ENCODE measurements at places on chromosomes 3 and 15.

DNA sequence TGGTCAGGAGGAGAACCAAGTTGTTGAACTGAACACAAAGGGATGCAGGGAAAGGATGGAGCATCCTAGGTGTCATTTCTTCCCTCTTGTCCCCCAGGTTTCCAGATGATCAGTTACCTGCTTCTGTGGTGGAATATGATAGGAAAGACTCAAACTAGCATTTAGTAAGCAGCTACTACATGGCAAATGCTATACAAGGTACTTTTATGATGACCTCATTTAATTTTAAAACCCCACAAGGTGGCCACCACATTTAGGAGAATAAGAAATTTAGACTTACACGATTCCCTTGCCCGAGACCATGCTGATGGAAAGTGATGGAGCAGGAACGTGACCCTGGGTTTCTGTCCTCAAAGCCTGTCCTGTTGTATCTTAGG lies 40.9 kb downstream of the CCR4 start:
- no peak for DNase-seq

DNA sequence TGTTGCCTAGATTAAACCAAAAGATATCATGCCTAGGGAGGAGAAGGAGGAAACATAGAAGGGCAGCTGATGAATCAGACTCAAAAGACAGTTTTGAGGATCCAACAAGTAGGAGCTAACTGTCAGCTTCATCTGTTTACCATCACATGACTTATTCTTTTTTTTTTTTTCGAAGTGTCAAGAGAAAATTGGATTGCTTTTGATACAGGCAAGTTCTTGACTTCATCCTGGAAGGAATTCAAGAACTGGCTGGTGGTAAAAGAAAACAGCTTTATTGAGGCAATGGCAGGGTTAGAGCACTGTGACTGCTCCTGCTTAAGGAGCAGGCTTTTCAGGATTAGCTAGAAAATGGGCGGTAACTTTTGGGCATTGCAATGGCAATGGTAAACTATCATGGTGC lies 227.5 kb upstream of the KCNMB2 start:
- no peak for DNase-seq

- DNase-seq = no peak
Measured at GRCh38 chr15:71821547-71822129, 11.3 kb downstream of the NR2E3 start.

GRCh38 chr3:59884409-59884808 lies 834.6 kb upstream of the CFAP20DC start:
- DNase-seq = peak; percentile 93

- DNase-seq = no peak
Measured at GRCh38 chr3:1908651-1909445, 189.8 kb upstream of the CNTN4 start.

DNA sequence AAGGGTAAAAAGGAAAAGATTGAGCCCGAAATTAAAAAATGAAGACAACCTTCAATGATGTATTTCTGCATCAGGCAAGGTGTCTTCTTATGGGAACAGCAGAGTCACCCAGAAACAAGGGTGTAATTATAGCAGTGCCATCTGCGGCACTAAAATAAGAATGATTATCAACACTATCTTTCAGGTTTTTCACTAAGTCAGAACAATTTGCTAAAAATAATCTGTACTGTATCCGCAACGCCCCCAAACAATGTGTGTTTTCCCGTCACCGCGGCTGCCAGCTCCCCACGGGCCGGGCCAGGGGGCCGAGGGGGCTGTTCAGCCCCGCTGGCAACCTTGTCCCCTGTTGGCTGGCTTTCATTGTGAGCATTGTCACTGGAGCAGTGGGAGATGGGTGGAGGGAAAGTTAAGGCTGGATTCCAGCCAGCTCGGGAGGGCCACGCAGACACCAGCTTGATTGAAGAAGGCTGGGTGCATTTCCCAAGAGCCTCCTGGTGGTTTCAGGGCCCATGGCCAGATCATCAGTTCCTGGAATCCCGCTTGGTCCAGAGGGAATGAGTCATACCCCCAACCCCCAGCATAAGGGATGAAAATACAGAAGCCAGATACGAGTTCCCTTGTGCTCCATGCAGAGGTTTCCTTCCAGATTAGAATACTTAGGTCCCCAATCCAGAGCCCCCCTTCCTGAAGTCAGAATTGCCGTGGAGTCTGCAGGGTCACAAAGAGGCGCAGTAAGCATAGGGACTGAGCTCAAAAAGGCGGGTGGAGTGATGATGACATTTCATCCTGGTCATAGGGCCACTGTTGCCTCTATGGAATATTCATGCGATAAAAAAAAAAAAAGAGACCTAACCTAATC lies 90.2 kb upstream of the KLF13 start:
- peak; percentile 84 for DNase-seq

DNA sequence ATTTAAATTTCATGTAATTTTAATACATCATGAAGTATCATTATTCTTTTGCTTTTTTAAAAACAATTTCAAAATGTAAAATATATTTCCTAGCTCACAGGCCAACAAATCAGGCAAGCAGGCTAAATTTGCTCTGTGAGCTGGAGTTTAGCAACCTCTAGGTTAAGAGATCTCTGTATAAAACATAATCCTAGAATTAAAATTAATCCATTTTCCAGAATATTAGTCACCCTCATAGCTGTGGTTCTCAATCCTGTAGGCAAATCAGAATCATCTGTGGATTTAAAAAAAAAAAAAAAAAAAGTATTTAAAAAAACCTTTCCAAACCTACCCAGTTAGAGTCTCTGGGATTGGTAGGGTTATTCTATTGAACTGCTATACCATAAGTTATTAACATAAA lies 209.7 kb downstream of the MINAR1 start:
- DNase-seq = no peak

GRCh38 chr15:26729030-26729429 lies 43.8 kb downstream of the GABRB3 start:
- no peak for DNase-seq

- peak; percentile 30 for DNase-seq
Measured at GRCh38 chr15:40454904-40455391, 14.2 kb downstream of the BAHD1 start.

DNA sequence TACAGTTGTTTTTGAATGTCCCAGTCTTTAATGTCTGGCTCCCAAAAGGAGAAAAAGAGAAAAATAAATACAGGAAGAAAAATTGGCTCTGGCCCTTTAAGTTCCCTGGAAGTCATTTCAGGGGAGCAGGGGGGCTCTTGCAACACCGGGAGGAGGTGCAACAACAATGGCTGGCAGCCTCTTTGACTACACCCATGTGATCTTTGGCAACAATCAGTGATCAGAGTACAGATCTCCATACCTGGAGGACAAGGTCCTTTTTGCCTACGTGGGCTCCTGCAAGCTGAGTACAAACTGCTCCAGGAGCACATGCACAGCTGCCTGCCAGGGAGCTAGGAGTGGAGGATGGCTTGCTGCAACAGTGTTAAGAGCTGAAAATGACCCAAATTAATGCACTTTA lies 63.9 kb downstream of the GLCE start:
- no peak for DNase-seq

- no peak for DNase-seq
Measured at GRCh38 chr15:32730677-32731654, 13.2 kb downstream of the GREM1 start.

GRCh38 chr3:173993299-173993698 lies 595.8 kb downstream of the NLGN1 start:
- no peak for DNase-seq

DNA sequence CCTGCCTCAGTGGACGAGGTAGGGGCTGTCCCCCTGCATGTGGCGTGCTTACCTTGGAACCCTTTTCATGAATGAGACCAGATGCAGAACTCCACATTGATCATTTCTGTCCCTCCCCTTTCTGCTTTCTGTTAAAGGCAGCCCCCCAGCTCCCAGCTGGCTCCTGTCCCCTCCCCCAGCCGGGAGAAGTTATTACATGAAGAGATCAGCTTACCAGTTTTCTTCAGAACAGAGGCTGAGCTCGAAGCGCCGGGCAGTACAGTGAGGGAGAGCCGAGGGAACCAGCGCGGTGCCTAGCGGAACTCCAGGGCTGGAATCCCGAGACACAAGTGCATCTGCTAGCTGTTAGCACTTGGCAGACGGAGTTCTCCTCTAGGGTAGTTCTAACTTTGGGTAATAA lies 263.3 kb upstream of the NR2E3 start:
- DNase-seq = no peak

GRCh38 chr3:168073842-168074605 lies 21.7 kb downstream of the GOLIM4 start:
- no peak for DNase-seq

DNA sequence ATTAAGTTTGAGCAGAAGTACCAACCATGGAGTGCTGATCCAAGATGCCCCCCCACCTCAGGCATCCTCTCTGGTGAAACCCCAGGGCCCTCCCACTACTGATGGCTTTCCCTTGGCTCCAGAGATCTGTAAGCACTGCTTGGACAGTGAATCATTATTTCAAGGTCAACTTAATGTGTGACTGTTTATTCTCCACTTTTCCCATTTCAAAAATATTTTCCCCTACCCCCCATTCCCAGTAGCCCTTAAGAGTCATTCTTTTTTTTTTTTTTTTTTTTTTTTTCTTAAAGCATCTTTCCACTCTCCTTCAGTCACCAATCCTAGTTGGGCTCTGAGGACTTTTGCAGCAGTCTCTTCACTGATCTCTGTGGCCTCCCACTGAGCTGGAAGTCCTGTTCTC lies 82.6 kb downstream of the PCCB start:
- no peak for DNase-seq

DNA sequence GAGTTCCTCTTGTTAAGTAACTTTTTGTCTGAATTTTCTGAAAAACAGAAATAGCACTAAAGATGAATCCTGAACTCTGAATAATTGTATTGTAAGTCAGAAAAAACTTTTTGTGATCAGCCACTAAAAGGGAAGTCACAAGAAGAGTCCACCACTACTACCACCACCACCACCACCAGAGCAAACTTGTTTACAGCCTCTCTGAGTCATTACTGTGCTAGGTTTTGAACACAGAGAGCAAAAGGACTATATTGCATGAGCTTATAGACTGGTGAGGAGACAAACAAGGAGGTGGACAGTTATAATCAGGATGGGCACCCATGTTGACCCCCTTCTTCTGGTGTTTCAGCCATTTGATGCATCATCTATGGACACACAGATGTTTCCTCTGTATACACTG lies 141.7 kb downstream of the IL5RA start:
- DNase-seq = peak; percentile 34

- DNase-seq = no peak
Measured at GRCh38 chr3:168514252-168514651, 418.5 kb upstream of the GOLIM4 start.

DNA sequence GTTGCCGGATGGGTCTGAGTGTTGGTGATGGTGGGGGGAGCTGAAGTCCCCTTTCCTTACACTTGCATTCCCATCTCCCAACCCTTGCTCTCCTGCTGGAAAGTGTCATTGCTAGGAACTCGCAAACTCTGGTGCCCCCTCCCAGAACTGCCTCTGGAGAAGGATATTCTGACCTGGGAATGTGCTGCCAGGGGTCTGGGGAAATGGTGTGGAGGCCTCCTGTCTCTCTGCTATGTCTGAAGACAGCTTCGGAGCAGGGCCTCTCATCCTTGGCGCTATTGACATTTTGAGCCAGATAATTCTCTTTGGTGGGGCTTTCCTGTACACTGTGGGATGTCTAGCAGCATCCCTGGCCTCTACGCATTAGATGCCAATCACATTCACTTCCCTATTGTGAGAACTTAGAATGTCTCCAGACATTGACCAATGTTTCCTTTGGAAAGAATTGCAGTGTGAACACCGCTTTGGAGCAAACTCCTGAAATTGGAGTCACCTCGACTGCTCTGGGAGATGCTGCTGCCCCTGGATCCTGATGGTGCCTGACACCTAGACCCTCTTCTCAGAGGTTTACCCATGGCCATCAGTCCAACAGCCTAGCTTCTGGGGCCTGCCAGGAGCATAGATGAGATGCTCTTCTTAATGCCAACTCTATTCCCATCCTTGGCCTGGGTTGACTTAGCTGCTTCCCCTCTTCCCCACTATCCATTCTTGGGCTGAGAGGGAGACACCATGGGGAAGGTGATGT lies 2.2 kb upstream of the KY start:
- DNase-seq = no peak

DNA sequence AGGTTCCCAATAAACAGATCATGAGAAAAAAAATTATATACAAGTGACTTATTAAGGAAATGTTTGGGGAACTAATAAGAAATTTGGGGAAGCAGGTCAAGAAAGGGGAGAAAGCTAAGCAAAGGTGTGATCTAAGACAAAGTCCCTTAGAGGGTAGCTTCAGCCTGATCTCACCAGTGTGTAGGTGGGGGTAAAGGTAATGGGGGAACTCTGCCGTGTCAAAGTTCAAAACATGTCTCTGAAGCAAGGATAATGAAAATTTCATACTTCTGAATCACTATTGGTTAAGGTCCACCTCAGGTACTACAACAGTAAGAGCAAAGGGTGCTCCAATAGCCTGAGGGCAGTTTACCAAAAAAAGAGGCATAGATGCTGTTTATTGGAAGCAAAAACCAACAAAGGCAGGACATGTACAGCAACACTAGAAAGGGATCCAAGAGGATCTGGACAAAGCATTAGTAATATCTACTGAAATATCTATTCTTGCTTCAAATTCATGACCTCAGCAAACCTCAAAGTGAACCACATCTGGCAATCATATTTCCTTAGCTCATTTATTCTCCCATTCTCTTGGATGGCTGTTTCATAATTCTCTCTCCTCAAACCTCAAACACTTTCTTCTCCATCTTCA lies 6.9 kb downstream of the ACAD11 start:
- DNase-seq = no peak

- peak; percentile 52 for DNase-seq
Measured at GRCh38 chr3:107429320-107430181, 52.3 kb downstream of the CCDC54 start.

GRCh38 chr3:71978150-71978721 lies 193.3 kb upstream of the PROK2 start:
- no peak for DNase-seq

DNA sequence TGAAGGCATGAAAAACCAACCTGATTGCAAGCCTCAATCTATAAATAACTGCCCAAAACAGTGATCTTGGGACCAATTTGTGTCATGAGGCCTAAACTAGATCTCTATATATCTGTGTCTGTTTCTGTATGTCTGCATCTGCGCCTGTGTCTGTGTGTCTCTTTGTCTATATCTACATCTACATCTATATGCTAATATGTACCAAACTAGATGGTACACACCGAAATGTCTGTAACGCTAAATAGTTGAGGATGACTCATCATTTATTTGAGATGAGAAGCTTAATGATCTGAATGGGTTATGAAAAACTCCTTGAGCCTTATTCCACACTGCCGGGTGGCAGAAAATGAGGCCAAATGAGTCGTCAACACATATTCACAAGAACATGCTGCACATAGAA lies 982.3 kb downstream of the ROBO2 start:
- DNase-seq = no peak

GRCh38 chr3:138078096-138078495 lies 37.3 kb downstream of the DZIP1L start:
- no peak for DNase-seq
